Adipose tissue (tissue), 3 donors: ENCODE measurements at places on chromosomes 1 and 21. TPM values are rescaled to one million over a fixed set of nuclear protein-coding genes. Genes with fewer than 3 reads are reported as not detected.

Gene TARDBP
- 54.7 TPM for polyA plus RNA-seq

Gene OR2G6
- polyA plus RNA-seq = not detected

Gene SYPL2
- 2.5 TPM for polyA plus RNA-seq

Gene KRTAP10-11
- not detected for polyA plus RNA-seq

Gene ILF2
- 111 TPM for polyA plus RNA-seq
